ENCODE measurements at places on chromosomes 7 and 10.

GRCh38 chr10:115674496-115674895 lies 581.3 kb downstream of the ATRNL1 start:
- no peak for DNase-seq

- no peak for DNase-seq
These were observed 267.5 kb downstream of the CELF2 start for GRCh38 chr10:11285171-11285570.

- no peak for DNase-seq
These were observed 2.6 kb downstream of the PPP1R35 start for GRCh38 chr7:100433592-100434296.

- no peak for DNase-seq
These were observed 7.9 kb upstream of the C10orf120 start for GRCh38 chr10:122707535-122707934.

GRCh38 chr10:101797403-101798059 lies 14.3 kb upstream of the NPM3 start:
- no peak for DNase-seq

- no peak for DNase-seq
These were observed 153.4 kb downstream of the SGMS1 start for GRCh38 chr10:50470345-50470744.

GRCh38 chr10:9869606-9870176 lies 1148.0 kb upstream of the CELF2 start:
- no peak for DNase-seq

- DNase-seq, result no peak
These were observed 40.1 kb downstream of the GPR26 start for GRCh38 chr10:123706236-123706635.

GRCh38 chr10:93745408-93746065 lies 12.2 kb upstream of the LGI1 start:
- no peak for DNase-seq

DNA sequence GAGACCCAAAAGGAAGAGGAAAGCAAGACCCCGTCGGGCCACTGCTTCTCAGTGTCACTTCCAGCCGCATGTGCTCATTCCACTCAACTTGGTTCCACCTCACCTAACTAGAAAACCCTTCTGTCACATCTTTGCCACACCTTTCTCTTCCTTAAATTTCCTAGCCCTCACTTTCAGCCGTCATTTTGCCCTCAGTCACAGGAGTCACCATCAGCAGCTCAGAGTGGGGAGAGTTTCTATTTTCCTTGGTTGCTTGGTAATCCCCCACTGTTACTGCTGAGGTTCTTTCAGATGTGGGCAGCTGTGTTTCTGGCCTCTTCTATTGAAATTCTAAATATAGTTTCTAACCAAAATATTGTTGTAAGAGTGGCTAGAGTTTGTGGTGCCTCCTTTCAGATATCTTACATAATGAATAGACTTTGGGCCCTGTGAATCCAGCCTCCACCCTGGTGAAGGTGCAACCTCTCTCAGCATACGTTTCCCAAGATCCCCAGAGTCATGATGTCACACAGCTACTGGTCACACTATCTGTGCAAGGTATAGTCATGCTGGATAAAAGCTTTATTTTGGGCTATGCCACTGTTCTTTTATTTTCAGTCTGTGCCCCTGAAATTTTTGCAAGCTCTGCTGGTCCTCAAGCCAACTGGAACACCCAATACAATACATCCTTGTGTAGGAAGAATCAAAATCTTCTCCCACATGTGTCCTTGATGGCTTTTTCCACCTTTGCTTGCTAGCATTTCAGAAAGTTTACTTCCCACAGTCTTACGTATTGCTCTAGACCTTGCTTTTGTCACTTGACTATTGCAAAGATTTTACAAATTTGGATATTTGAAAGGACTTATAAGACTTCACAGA lies 9.2 kb downstream of the AGBL3 start:
- no peak for DNase-seq

DNA sequence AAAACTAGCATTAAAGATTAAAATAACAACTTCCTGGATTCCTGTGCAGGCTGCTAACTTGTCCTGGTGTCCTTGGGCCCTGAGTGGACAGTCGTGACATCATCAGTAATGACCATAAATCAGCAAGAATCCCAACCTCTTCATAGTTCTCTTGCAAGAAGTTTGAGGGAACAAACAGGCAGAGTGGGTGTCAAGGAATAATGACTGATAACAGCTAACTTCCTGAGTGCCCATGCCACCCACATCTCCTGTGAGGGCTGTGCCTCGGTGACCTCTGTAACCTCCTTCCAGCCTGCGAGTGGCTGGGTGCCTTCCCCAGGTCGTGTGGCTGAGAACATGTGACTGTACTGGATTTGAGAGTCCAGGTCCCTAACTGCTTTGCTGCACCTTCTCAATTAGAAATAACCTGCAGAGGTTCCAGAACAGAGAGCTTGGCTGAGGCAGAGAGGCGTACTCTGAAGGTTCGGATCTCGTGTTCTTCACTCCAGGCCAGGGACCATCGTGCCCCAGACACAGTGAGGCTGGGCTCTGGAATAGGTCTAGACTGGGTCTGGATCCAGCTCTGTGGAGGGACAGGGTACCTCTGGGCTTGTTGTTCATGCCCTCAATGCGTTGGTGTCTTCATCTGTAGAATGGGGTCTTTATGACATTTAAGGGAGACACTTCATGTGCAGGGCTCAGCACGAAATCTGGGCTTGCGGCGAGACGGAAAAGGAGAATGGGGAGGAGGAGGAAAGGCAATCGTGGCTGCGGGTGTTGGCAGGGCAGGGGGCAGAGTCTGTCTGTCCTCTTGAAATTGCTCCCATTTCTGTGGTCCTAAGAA lies 313.1 kb upstream of the ZNF32 start:
- DNase-seq, result no peak

DNA sequence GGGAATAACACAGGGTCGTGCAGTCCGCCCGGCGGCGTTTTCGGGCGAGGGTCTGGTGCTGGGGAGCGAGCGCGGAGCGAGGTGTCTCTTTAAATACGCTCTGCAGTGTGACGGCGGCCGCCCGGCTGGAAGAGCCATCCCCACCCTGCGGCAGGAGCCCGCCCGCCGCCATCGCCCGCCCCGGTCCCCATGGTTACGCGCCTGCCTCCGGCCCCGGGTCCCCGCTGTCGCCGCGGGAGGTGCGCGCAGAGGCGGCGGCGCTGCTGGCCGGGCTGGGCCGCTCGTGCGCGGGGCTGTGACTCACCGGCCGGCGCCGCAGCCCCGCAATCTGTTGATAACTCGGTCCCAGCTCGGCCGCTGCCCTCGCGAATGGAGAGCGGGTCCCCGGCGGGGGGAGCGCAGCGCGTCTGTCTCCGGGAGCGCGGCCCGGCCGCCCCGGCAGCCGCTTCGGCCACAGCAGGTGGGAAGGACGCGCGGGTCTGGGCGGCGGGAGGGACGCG lies at the start of gene ADGRA1:
Gene ADGRA1, plus strand, starts transcription at position 246 of the 500 bp plus-strand sequence. CDS start 986 bp downstream, outside the sequence.
- no peak for DNase-seq

- DNase-seq, result no peak
These were observed 17.4 kb downstream of the C7orf57 start for GRCh38 chr7:48052748-48053147.

DNA sequence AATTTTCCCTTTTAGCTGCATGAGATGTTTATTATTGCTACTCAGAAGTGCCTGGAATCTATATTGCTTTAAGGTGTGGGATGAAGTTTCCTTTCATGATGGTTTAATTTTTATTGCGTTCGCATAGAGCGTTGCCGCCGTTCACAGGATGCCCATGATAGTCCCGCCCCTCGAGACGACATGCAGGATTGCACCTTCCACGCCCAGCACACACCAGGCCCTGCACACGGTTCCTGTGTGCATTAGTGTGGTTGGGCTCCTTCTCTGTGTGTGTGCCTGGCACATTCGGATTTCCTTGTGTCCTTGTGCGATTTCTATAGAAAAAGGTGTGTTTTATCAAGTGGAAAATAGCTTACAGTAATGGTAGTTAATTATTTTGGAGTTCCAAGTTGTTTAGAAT lies 42.1 kb downstream of the MGMT start:
- DNase-seq, result no peak

DNA sequence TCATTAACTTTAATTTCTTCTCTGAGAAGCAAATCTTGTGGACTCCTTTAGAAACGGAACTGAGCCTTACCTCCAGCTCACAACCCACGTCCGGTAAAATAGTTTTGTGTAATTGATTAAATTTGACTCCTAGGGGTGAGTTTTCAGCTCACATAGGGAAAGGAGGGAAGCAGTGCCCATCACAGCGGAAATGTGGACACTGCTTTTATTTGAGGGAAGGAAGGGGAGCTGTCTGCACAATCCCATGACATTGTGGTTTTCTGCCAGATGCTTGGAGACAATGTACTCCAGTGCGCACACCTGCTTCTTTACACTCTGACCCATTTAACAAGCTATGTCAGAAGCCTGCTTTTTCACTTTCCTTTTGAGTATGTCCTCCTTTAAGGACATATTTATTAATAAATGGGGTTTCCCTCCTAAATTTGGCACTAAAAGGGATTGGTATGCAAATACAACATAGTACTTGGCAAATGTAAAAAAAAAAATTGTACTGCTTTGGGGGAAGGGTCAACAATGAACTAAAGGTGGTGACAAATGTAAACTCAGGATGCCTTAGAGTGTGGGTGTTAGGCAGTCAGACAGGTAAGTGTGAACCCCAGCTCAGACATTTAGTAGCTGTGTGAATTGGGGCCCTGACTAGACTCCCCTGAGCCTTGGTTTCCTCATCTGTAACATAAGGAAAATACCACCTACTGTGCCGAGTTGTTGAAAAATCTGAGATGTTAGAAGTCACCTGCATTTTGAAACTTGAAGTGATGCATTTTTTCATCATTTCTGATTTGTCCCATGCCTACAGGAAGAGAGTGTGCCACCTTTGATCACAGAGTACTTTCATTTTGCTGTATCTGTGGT lies 90.2 kb upstream of the KLF6 start:
- no peak for DNase-seq

GRCh38 chr10:103554488-103555324 lies 61.2 kb downstream of the NEURL1 start:
- no peak for DNase-seq

- no peak for DNase-seq
These were observed at the start of gene JAKMIP3 for GRCh38 chr10:132065491-132066105. JAKMIP3 (plus strand) TSS chr10:132065946; CDS start chr10:132104809, 38,863 bp downstream.

GRCh38 chr7:510131-510481 lies 9.5 kb downstream of the PDGFA start:
- no peak for DNase-seq

DNA sequence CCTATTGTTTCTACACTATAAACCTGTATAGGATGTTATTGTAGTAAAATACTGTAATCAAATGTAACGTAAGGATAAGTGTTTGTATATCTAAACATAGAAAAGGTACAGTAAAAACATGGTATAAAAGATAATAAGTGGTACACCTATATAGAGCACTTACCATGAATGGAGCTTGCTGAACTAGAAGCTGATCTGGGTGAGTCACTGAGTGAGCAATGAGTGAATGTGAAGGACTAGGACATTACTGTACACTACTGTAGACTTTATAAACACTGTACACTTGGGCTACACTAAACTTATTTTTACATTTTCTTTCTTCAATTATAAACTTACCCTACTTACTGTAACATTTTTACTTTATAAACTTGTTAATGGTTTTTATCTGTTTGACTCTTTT lies 732.9 kb upstream of the LRRN3 start:
- DNase-seq, result no peak

- no peak for DNase-seq
These were observed 92.1 kb upstream of the STRIP2 start for GRCh38 chr7:129341816-129342806.

GRCh38 chr7:3682028-3682710 lies 381.1 kb downstream of the SDK1 start:
- no peak for DNase-seq

DNA sequence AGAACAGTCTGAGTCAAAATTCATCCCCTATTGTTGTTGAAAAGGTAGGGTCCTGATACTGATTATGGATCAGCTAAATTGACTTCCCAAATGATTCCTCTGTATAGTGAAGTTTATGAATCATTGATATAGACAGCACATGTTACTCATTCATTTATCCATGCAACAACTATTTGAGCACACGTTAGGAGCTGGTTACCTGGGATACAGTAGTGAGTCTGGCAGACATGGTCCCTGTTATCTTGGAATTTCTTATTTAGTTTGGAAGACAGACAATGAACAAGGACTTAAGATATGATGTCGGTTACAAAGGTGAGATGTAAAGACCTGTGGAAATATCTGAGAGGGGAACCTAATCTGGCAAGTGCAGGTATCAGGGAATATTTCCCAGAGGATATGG lies 28.0 kb upstream of the KIAA1217 start:
- no peak for DNase-seq

GRCh38 chr7:135335628-135336139 lies 102.0 kb downstream of the STRA8 start:
- DNase-seq, result no peak

DNA sequence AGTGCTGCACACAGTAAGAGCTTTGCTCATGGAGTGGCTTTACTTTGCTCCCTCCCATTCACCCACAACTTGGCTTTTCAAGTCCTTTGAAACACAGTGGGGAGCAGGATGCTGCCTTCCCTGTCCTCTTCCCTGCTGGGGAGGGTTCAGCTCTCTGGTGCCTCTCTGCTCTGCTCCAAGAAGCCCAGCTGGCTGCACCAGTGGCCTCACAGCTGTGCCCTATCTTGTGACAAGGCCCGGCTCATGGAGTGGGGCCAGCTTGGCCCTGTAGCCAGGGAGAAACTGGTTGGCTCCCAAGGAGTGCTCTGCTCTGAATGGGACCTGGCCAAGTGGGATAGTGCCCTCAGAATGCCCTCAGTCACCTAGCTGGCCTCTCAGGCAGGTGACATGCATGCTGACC lies 212.3 kb upstream of the ZMIZ1 start:
- no peak for DNase-seq

DNA sequence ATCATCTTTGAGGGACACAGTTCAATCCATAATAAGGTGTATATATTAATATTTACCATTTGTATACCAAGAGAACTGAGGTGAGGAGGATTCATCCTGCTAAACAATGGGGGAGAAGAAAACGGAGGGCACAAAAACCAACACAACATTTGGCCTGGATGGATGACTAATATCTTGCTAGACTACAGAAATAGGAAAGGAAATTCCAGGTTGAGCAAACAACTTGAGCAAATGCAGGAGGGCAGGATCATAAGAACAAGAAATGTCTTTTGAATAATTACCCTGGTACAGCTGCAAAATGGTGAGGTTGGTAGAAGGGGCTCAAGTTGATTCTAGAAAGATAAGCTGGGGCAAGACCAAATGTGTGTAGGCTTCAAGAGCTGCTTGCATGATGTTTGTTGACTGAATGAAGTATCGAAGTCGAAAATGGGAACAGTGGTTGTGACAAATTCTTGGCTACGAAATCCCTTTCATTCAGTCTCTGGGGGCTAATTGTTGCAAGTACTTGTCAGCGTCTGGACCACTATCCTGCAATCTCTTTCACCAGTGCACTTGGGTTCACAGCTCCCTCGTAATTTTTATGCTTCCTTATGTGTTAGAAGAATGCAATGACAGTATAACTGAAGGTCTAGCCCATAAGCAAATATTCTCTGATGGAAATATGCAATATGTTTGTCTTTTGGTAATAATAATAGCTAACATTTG lies 176.2 kb downstream of the PTEN start:
- no peak for DNase-seq

DNA sequence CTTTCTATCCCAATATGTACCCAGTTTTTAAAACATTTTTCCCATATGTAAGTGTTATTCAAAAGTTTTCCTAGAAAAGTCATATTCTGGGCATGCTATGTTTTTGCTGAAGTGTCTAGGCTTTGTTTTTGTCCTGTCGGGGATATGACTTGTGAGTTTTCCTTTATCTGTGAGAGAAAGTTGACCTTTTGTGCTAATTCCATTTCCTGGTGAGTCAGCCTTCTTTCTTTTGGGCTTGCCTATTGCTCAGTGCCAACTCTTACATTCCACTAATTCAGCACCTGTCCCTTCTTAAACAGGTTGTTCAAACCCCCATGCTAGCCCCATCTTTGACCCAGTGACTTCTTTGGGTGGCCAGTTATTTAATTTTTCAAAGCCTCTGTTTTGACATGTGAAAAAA lies 146.2 kb downstream of the AHR start:
- DNase-seq, result no peak
